ENCODE measurements at places on chromosomes 3 and 15.
A peak's percentile ranks its signal among the peaks of the same experiment; 100 is the strongest.

DNA sequence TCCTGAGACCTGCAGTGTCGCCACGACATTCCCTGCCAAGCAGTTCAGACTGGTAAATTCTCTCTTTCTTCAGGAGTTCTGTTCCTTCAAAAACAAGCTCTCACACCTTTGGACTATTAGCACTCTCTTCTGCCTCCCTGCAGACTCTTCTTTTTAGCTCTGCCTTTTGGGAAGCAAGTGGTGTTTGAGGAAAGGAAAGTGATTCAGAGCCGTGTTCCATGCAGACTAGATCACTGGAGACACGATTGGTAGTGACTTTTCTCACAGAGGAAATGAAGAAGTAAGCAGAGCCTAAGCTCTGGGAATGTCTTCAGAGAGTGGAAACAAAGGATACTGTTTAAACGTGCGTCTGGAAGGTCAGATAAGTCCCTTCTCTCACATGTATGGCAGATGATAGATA, 270.6 kb upstream of the TPRG1 start:
- no peak for DNase-seq

GRCh38 chr3:56801662-56802377, at the start of gene ARHGEF3:
Gene ARHGEF3, minus strand, starts transcription at chr3:56801949. Its CDS starts 151 bp downstream, at chr3:56801798.
- peak; percentile 88 for DNase-seq

GRCh38 chr3:30408105-30408557, 198.3 kb upstream of the TGFBR2 start:
- DNase-seq, result no peak

DNA sequence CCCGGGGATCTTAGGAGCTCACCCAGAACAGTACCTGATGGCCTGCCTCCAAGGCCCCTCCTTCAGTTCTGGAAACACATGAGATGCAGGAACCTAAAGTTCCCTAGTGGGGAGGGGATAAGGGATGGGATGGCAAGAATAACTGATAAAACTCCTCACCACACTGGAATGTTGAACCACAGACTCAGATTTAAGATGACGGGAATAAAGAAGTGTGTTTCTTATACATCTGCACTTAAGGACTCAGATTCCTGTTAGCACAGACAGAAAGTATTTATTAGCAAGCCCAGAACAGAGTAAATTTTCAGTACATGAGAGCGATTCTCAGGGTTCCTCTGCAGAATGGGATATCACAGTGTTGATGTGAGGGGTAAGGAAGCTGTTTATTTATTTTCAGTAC, 245.2 kb downstream of the TLE3 start:
- DNase-seq, result no peak

Data from activated CD4-positive, alpha-beta T cell treated with anti-CD3 and anti-CD28 coated beads for 4 hours (primary cell).